ENCODE measurements at places on chromosomes 6 and 20. TPM values are rescaled to one million over a fixed set of nuclear protein-coding genes. Genes with fewer than 3 reads are reported as not detected.

Gene MYB
- total RNA-seq: 73.6 TPM

Gene MAP7
- total RNA-seq: 0.29 TPM

Gene DACT2
- not detected for total RNA-seq

Gene HLA-DRB1
- total RNA-seq: 228 TPM

Gene BEND3
- 3.3 TPM for total RNA-seq

Gene FAM184A
- total RNA-seq: 6.0 TPM

Gene SRC
- total RNA-seq: 1.9 TPM

All from activated CD8-positive, alpha-beta memory T cell treated with anti-CD3 and anti-CD28 coated beads, Interleukin-2, amount 10 ng/mL, durations not matched to agents 7 days and 5 days (primary cell).